ENCODE measurements at places on chromosomes 12 and 14.

- no peak for DNase-seq
These were observed 79.3 kb downstream of the ARF6 start for GRCh38 chr14:49972131-49972671.

DNA sequence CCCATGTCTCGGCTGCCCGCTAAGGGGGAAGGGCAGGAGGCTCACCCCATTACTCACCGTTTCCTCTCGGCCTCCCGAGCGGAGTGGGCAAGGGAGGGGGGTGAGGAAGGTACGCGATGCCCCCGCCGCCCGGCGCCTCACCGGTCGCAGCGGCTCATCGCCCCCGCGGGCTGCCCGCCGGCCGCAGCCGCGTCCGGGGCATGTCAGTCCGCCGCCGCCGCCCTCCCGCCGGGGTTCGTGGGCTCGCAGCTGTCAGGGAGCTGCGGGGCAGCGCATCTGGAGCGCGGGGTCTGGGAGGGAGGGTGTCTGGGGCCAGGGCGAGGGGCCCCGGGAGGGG, 461 bp downstream of the SLC8A3 start:
- DNase-seq = no peak

- no peak for DNase-seq
These were observed 17.5 kb downstream of the BCL11B start for GRCh38 chr14:99254328-99255009.

DNA sequence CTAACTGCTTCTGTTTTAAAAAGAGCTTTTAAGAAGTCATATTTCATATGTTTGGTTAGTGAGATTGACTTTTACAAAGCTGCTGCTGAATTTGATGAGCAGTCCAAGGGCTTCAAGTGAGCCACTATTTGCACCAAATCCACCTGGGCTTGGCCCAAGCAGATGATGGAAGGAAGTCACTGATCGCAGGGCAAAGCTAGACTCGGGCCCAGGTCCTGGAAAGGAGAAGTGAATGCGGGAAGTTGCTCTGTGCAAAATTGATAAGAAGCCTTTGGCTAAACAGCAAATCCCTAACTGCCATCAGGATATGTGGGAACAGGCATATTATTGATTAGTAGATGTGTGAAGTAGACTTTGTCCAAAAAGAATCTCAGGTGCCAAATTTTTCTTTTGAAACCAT, 30.5 kb downstream of the PLXNC1 start:
- DNase-seq = no peak

DNA sequence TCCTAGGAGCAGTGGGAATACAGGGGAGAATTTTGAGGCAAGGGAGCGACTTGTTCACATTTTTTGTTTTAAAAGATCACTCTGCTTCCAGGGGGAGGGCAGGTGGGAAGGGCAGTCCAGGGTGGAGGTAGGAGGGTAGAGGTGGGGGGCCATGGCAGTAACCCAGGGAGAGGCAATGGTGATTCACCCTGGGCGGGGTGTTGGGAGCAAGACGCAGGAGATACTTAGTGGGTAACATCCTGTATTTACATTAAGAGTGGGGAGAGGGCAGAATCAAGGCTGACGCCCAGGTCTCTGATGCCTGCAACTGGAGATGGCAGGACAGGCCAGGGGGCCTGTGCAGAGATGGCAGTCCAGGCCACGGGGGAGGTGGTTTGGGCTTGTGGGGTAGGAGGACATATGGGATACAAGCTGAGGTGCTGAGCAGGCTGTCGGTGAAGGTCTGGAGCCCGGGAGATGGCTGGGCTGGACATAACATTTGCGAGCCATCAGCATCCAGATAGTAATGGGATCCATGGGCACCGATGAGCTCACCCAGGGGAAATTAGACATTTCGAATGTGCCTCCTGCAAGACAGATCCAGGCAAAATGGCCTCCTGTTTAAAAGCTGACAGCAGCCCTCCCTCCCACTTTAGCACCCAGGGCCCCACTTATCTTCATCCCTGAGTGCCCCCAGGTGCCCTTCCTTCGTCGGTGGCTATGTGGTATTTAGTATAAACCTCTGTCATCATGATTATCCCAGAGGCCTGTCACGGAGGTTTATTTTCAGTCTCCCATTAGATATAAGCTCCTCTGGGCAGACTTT, 9.3 kb downstream of the EML1 start:
- DNase-seq = no peak

DNA sequence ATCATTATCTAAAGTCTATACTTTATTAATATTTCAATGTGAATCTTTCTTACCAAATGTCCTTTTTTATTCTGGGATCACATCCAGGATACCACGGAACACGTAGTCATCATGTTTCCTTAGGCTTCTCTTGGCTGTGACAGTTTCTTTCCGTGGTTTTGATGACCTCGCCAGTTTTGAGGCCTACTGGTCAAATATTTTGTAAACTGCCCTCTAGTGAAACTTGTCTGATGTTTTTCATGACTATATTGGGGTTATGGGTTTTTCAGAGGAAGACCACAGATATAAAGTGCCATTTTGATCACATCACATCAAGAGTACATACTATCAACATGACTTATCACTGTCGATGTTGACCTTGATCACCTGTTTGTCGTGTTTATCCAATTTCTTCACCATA, 14.1 kb upstream of the SERPINA6 start:
- DNase-seq = no peak

DNA sequence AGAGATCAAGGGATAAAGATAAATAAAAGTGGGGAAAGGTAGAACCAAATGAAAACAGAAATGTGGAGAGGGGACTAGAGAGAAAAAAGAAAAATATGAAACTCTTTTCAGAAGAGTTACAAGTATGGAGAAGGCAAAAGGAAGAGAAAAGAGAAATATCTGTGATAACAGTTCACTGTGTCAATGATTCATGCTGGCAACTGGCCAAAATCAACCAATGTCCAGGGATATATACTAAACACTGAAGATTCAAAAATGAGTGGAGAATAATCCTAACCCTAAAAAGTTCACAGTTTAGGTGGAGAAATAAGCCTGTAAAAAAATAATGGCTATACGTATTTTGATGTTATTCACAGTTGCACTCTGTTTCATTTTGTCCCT, 372.3 kb upstream of the KITLG start:
- no peak for DNase-seq

- DNase-seq = no peak
These were observed 1630.4 kb upstream of the SEL1L start for GRCh38 chr14:83164016-83164415.

DNA sequence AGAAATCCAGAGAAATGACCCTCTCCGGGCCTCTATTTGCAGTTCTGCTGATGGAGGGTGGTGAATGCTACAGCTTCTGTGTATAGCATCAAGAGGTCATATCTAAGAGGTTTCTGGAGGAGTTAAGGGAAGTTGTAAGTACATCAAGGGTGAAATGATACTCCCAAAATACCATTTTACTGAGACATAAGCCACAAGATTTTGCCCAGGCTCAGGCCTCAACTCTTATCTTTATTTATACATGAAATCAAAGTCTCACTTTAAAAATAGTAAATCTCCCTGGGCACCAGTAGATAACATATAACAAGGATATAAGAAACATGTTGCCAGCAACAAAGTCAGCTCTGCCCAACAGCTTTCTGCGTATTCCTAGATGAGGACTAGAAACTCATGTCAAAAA, 40.4 kb downstream of the NIN start:
- DNase-seq = no peak

DNA sequence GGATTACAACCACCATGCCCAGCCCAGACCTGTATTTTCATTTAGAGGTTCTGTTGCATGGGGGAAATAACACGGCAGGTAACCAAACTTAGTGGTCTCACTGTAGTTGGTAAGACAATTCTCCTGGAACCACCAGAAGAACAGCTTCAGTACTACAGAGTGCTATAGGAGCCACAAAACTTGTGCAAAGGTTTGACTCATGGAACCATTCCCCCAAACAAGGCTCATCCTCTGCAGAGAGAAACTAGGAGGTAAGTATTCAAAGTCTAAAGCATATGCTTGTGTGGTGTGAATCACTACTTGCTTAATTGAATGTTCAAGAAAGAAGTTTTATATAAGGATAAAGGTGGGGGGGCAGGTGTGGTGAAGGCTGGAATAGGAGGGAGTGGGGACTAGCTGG, 58.7 kb downstream of the GNS start:
- no peak for DNase-seq

DNA sequence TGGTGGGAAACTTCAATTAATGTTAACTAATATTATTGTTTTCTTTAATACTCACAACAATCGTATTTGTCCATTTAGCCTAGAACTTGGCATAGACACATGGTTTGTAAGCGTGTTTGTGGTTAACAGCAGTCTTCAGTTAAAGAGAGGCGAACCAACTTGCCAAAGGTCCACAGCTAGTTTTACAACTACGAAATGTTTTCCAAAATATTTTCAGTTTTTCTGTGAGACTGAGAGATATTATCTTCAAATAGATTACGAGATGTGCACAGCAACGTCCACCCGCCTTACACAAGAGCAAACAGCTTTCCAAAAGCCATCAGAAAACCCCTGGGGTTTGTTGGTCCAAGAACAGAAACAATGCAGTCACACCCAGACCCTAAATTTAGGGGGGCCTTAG, 58.6 kb upstream of the RASSF3 start:
- no peak for DNase-seq

DNA sequence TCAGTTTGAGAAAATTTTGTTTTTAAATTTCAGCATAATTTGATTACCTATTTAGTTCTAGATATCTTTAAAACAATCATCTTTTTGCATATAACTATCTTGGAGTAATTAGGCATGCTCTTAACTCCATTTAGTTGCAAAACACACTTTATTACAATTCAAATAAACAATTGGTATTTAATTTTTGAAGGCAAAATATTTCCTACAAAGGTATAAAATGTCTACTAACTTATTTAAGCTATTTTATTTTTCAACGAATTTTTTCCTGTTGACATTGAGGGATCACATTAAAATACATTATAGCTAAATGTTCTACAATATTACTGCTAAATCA, 8.3 kb downstream of the FOXA1 start:
- DNase-seq = no peak

- DNase-seq = no peak
These were observed 153.1 kb downstream of the BCAT1 start for GRCh38 chr12:24795699-24796347.

DNA sequence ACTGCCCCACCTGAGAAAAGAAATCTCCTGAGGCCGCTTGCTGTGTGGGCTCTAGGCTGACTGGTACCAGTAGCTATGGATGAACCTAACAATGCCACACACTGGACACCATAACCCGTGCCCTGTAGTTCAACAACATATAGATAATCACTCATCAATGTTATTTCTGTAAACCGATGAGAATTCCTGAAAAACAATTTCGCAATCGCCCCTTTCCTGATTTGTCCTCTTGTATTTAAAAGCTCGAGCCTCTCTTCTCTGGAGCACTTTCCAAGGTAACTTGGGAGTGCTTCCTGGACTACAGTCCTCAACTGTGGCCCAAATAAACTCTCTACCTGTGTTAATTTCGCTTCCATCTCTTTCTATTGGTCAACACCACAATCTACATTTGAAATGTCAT, 26.1 kb upstream of the PPP2R5C start:
- no peak for DNase-seq

- DNase-seq = no peak
These were observed 83.7 kb downstream of the TMTC3 start for GRCh38 chr12:88225776-88226175.

GRCh38 chr12:81128930-81129554, 51.2 kb downstream of the ACSS3 start:
- DNase-seq = no peak

DNA sequence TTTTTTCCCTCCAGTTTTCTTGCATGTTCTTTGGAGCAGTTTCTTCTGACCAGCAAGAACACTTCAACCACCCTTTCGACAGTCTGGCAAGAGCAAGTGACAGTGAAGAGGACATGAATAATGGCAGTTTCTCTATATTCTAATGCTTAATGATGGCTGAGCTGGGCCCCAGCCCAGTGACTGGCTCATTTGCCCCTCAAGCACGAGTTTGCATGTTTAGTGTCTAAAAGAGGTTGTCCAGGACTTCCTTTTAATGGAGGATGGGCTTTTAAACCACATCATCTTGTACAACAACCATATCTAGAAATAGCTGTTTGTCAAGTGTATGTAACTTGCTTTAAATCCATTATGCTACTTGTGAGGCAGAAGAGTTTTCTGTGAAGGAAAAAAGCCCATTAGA, 28.4 kb downstream of the RAD9B start:
- DNase-seq = no peak

DNA sequence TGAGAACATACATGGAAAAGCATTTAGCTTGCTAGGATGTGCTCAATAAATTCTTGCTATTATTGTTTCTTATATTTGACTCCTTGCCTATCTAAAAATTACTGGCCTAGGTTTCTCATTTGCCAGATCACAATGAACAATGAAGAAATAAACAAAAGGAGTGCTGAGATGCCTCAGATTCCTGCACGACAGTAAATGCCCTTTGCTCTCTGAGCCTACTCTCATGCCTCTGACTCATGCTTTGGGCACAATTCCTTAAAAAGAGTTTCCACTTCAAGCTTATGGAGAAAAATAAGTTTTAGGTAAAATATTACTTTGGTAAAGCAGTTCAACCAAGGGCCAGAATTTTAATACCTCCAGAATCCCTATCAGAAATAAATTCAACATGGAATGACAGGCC, 30.9 kb downstream of the GRIN2B start:
- no peak for DNase-seq

DNA sequence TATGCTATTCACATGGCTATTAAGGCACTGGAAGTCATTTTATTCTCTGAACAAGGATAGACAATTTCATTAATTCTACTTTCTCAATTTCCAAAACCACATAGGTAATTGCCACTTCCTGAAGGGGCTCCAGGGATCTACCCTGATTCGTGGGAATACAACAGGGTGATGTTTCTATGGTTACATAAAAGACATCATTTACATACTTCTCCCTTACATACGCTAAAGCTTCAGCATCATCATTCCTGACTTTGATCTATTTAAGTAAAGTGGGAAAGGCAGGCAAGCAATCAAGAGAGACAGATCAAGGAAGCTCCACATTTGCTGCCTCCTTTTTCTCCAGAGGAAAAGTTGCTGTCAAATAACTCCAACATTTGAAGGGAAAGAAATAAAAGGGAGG, 118.8 kb upstream of the SINHCAF start:
- no peak for DNase-seq

DNA sequence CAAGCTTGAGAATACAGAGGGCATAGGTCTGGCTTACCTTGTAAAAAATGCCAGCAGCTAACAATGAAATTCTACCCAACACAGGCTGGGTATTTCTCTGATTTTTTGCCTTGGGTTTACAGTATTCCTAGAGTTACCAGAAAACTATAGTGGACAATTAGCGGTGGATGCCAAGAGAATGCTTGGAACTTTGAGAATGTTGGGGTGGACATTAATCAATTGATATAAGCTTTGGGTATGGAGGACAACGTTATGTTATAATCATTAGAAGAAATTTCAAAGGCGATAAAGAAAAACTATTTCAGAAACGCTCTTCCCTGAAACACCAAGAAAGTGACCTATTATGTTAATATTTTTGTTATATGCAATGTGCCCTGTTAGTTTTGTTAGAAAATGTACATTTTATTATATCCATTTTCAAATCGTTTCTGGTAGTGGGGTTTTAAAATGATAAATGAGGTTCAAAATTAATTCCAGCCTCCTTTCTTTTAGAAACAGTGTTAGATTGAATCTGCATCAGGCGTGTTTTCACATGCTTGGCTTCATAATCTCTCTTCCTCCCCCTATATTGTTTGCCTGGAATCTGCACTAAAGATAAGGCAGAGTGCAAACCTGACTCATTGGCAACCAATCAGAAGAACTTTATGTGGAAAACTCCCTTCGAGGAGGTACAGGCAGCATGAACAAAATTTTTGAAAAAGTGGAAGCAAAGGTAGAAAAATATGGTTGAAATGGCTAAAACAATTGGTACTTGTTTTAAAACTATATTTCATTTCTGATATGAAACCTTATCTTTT, 1.4 kb upstream of the PTPRQ start:
- no peak for DNase-seq

Measured in SIG-M5 (cell line).